CD4-positive, alpha-beta T cell treated with Interleukin-17A for 1 hour (primary cell): ENCODE measurements at places on chromosomes 5 and 9.

- no peak for DNase-seq
These were observed 157.5 kb upstream of the SHB start for GRCh38 chr9:38226491-38226951.

GRCh38 chr5:7745882-7746610, 104.9 kb downstream of the CFAP90 start:
- DNase-seq: peak; percentile 26

GRCh38 chr5:139850423-139851016, 54.9 kb downstream of the PSD2 start:
- no peak for DNase-seq

DNA sequence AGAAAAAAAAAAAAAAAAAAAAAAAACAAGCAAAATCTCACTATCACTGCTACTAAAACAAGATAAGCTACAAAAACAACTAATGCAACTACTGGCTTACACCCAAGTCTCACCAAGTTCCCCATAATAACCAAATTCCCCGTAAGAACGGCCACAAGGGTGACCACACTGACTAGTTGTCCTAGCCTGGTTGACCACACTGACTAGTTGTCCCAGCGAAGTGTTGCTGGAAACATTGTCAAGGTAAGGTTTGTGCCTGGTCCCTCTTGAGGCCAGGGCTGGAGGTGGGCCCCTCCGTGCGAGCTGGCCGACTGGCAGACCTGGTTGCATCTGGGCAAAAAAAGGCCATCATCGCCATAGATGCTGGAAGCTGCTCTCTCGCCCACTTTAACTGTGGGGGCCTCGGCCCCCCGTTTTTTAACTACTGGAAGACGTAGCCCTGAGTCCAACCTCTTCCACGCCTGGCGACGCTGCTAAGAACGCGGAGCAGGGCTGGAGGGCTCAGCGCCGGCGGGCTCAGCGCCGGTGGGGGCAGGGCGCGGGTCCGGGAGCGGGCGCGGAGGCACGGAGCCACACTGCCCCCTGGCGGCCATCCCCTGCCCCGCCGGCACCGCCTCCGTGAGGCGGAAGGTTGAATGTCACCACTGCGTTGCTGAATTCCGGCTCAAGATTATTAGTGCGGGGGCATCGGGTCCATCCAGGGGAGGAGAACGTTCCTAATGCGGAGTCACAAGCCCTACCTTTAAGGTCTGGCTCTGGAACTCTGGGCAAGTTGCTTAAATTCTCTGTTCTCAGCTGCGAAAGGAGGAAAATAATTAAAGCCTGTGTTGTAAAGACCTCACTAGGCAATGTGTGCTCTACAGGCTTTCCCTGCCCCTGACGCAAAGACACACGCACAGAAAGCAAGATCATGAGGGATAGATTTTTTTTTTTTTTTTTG, 84.0 kb downstream of the HSD17B3 start:
- DNase-seq: peak; percentile 69

DNA sequence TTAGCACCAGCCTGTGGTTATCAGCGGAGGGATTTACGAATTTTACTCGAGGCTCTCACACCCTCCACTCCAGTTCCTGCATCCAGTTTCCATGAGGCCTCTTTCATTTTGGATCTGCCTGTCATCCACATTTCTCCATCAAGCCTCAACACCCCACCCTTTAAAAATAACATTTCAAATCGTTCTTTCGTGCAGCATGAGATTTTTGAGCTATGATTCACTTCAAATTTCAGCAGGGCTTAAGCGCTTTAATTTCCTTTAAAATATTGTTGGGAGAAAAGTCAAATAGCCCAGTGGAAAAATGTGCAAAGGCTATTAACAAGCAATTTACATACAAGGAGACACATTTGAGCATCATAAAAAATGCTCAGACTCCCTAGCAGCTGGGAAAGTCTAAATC, 103.2 kb downstream of the MSX2 start:
- no peak for DNase-seq

DNA sequence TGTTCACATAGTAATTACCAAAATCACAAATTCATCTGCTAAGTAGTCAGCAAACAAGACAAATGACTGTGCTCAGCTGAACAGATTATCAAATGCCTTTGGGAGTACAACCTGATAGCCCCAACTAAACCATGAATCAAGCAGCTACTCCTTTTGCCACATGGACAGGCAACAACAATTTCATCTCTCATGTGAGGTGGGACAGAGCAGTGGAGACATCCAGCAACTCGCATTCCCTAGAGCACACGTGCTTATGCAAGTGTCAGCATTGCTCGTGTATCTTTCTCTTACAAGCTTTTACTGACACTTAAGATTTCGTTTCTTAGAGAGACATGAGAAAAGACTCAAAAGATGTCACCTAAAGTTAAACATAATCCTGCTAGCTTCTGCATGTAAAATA, 42.7 kb upstream of the PPP2R2B start:
- DNase-seq: no peak

DNA sequence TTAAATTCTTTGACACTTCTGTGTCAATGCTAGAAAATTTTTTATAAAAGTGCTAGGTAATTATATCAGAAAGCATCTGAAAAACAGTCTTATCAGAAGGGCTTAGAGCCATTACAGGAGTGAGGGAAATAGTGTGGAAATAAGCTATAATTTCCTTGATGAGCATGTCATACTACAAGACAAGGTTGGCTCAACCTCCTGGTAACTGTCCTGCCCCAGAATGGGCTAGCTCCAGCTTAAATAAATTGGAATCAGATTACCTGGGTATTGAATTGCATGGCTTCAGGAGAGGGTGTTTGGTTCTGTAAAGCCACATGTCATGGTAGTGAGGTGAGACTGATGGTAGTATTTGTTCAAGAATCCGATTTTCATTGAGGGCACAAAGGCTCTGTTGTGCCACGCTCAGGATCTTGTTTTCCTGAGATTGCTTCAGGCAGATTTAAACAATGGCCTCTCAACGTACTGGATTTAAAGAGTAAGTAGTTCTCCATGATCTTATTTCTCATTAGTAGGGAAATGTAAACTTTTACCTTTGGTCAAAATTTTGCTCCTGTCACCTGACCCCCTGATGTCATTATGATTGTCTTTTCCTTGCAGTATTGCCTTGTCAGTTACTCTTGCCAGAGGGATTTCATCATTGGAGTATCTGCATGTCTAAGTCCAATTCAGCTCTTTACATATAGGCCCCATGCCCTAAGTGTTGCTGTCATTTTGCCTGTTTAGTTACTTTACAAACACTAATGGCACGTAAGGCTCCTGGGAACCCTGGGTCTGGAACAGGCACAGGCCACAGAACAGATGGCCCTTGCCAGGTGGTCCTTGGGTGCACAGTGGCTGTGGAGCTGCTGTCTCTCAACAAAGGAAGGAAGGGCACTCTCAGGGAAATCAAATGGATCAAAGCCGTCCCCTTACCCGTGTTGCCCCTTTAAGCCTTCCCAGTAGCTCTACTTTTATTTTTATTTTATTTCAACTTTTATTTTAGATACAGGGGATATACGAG, 21.3 kb downstream of the TRIO start:
- DNase-seq: no peak

DNA sequence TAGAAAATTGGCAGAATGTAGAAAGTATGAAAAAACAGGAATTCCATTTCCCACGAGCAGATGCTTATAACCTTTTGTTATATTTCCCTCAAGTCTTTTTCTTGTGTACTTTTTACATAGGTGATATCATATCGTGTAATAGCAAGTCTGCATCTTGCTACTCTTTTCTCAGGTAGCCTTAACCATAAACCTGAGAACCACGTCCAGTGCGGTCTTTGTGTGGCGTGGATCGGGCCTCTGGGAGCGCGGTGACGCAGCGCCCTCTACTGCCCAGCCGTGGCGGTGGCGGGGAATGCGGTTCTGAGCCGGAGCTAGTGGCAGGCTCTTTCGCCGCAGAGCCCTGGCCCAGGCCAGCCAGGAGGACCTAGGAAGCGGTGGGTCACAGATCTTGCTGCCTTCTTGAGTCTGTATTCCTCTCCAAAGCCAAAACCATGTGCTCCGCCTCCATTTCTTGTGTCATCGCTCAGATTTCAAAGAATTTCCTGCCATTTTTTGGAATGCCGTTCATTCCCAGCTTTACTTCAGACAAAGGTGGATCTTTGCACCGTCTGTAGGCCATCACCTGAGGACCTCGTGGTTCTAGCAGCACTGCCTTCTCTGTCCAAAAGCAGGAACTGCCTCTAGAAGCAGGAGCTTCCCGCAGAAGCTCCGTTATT, 71.9 kb downstream of the MVB12B start:
- peak; percentile 78 for DNase-seq
